ENCODE measurements at places on chromosomes 3 and 15.

DNA sequence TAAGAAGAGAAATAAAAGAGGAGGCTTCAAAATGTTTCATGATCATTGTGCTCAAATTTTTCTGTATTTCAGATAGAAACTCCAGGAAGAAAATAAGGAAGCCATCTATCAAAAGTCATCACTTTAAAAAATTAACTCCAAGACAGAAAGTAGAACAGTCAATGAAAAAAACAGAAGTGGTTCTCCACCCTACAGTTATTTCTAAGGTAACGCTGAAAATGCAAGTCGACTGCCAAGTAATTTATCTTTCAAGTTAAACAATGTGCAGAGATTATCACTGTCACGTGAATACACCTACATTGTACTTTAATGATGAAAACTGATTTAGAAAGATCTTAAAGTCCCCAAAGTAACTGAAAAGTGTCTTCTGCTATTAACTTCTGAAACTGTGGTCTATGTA is 78.5 kb upstream of the SNRPA1 start:
- no peak for DNase-seq

DNA sequence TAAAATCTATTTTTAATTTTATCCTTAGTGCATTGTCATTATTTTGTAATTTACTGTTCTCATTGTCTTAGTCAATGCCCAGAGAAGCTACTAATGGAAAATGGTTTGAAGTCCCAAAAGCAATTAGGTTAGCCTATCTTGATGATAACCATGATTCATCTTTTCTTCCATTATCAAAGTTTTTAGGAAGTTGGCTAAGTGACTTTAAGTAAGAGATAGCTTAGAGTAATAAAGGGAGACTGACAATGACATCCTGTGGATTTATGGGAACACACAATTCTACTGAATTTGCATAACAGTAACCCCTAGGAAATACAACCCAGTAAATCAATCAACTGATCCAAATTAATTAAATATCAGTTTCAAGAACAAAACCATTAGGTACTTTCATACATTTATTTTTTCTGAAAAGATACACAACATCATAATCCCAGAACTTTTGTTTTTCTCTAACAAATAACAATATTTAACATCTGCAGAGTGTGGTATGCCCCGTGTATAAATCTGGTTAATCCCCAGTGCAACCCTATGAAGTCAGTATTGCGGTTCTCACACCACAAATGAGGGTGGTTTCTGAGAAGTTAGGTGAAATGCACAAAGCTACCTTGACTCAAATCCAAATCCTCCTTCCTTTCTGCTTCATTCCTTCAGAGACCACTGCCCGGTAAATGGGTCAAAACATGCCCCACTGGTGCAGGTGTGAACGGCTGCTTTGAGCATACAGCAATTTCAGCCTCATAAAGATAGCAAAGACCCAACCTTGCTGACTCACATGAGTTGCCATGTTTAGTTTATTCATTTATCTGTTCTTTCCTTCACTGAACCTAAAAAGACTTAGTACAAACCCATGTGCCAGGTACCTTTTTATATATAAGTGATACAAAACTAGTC is 202.1 kb downstream of the TBL1XR1 start:
- DNase-seq, result no peak

DNA sequence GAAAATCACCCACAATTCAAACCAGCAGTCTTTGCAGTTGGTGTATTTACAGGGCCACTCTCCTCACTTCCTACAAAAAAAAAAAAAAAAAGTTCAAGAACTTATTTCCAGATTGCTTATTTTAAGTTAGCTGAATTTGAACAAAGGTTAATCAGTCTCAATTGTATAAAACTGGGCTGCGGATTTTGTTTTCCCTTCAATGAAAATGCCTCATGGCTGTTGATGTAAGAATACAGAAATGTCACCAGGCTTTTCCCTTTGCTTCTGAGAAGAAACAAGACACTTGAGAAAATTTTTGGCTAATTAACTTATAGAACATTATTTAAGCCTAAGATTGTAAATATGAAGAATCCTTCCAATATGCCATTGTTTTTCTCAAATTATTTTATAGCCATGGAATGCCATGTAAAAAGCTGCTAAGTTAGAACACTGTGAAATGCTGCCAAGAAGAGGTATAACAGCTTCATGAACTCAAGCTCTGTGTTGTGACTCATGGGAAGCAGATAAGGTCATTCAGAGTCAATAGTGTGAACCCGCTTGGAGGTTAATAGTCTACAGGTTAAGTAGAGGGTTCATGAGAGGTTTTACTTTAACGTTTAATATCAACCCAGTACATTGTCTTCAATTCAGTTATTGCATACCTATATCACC is 84.3 kb upstream of the ABI3BP start:
- DNase-seq, result no peak

- DNase-seq, result no peak
These were observed 25.4 kb upstream of the TSEN2 start for GRCh38 chr3:12458901-12459300.

DNA sequence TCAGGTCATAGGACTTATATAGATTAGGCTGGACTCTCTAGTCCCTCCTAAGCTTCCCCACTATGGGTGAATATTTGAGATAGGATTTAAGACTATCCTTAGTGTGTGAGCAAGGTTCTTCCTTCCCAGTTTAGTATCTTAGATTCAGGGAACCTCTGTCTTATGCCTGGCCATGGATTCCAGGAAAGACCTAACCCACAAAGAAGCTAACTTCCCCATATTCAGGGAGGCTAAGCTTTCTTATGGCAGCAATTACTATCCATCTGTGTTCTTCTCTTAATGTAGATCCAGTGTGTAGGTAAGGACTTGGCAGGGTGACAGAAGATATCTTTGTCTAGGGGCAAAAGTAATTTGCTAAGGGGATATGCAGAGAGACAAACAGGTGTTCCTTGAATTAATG is 25.5 kb upstream of the PIK3R4 start:
- no peak for DNase-seq

GRCh38 chr15:74752531-74752930 is 3.9 kb downstream of the CYP1A2 start:
- DNase-seq, result no peak

DNA sequence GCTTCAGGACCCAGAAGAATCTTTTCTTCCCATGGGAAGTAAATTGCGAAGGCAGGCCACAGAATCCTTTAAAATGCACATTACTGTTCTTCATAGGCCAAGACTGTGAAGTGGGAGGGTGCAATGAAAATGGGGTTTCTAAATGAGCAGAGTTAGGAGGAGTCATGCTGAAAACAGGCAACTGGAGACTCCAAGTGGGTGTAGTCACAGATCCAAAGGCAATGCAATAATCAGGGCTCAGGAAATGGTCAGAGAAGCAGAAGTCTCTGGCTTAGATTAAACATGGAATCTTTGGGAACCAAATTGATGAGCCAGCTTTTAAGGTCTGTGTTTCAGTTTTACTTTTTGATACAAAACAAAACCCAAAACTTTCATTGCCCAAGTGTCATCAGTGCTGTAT is 37.6 kb downstream of the HHLA2 start:
- DNase-seq, result no peak

- DNase-seq, result no peak
These were observed 21.4 kb downstream of the ZBTB38 start for GRCh38 chr3:141389703-141390102.

- DNase-seq, result no peak
These were observed 168.1 kb upstream of the SATB1 start for GRCh38 chr3:18593231-18593630.

GRCh38 chr15:88985547-88986393 is 72.6 kb upstream of the MFGE8 start:
- no peak for DNase-seq

- DNase-seq, result no peak
These were observed 150.6 kb downstream of the TPRG1 start for GRCh38 chr3:189322339-189322738.

DNA sequence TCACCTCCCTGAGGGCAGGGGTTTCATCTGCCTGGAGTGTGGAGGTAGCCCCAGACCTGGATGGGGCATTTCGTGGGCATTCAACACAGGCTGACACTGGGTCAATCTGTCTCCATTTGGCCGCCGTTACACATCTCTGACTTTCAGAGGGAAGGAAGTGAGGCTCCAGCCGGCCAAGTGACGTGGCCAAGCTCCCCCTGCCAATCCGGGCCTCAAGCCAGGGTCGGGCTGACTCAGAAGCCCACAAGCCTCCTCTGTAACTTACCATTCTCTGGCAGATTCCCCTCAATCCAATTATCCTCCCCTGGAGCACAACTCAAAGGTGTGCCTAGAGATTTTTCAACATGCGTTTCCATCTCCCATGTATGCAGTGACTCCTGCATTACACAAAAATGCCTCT is 227.6 kb downstream of the KLF13 start:
- DNase-seq, result peak; percentile 39

- DNase-seq, result no peak
These were observed 101.6 kb upstream of the PRR23E start for GRCh38 chr3:127091376-127091775.

- DNase-seq, result no peak
These were observed 372.4 kb downstream of the FOXP1 start for GRCh38 chr3:71211083-71211482.

GRCh38 chr3:139127101-139127500 is 82.4 kb upstream of the PRR23C start:
- DNase-seq, result no peak

GRCh38 chr15:85379403-85380131 is 836 bp upstream of the AKAP13 start:
- no peak for DNase-seq

- DNase-seq, result no peak
These were observed 62.9 kb upstream of the RAP2B start for GRCh38 chr3:153099131-153099530.

DNA sequence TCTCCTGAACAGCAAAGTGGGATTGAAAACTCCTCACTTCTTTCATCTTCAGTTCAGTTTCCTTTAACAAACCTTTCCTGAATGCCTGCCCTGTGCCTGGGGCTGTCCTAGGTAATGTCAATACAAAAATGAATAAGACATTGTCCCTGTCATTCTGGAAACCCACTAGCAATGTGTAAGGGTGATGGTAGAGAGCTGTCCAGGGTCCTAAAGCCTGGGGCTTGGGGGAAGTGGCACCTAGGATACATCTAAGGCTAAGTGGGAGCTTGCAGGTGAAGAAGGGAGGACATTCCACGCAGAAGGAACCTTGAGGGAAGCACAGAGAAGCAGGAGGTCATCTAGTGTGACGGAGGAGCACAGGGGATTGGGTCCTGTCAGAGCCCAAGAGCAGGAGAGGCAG is 212.7 kb upstream of the PPP2R3A start:
- no peak for DNase-seq

- DNase-seq, result no peak
These were observed 69.6 kb downstream of the IGF1R start for GRCh38 chr15:98717942-98718341.

DNA sequence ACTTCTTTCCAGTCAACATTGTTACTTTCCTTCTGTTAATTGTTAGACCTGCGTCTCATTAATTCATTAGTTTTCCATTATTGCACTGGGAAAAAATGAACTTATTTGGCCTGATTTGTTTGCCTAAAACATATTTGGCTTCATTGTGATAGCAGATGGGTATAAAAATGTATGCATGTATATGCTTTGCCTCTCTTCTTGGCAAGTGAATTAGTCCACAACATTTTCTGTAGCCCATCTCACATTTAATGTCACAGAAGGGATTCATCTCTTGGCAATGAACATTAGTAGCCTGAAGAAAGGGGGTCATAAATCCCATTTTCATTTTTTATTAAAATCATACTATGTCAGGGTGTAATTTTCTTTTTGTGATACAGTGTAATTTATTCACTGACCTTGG is 125.2 kb downstream of the TUSC7 start:
- no peak for DNase-seq

DNA sequence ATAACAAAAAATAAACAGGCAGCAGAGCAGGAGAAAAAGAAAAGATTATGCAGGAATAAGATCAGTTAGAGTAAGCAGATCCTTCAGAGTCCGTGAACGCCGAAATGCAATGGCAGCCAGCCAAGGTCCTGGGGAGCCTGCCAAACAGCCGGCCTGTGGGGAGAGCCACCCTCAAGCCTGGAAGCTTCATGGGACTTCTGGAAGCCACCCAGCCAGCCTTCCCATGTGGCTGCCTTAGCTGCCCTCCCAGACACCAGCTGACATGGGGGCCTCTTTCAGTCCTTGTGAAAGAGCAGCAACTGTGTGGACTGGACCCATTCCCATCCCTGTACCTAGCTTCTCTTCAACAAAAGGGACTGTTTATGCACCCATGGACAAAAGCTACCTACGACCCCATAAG is 64.9 kb upstream of the RAD18 start:
- peak; percentile 53 for DNase-seq

- no peak for DNase-seq
These were observed 150.5 kb upstream of the LRRFIP2 start for GRCh38 chr3:37324850-37325321.

- DNase-seq, result no peak
These were observed 216.4 kb upstream of the DPPA4 start for GRCh38 chr3:109553591-109554371.

DNA sequence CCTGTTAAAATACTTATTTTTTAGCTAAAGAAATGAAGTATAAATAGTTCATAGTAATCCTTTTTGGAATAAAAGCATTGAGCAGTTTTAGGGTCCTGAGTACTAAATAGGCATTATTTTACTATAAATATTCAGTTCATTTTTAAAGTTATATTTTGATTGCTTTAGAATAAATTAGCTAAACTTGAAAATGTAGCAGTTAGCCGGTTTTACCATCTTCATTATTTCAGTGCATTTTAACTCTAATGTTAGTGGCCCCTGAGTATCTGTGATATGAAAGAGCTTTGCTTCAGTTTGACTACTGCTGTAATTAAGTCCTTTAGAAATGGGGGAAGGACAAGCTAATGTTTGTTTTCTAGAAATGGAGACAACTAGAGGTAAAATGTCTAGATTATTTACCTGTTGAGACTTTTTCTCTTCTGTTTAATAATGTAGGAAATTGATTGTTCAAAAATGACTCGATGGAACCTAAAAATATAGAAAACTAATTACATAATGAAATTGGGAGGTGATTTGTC is 3.6 kb downstream of the SMC4 start:
- DNase-seq, result no peak

DNA sequence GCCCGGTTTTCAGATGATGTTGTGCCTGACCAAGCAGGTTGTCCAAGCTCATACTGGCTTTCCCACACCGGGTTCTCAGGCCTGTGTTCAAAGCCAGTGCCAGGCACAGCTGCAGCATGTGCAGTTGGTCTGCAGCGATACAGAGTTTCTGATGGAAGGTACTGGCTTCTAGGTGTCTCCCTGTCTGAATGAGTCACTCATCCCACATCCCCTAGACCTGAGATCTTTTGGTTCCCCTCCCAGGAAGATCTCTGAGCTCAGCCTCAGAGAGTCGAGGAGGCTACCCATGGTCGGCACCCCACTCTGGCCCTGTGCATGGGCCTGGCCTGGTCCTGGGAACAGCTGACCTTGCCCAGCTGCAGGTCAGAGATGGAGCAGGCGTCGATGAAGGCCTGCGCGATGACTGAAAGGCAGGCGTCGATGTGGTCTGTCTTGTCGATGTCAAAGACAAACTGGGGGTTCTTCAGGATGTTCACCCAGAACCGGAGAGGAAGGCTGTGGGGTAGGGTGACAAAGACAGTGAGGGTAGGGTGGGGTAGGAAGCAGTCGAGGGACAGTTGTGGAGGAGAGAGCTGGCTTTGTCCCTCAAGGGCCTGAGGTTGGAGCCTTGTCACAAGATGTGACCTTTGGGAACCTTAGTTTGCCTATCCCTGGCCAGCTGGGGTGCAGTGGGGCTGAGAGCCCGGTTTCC is 15.3 kb downstream of the H1-8 start:
- no peak for DNase-seq

- no peak for DNase-seq
These were observed 279.1 kb downstream of the ZBTB20 start for GRCh38 chr3:114867835-114868503.

- DNase-seq, result no peak
These were observed 156.7 kb downstream of the KLF13 start for GRCh38 chr15:31483053-31483985.

- DNase-seq, result no peak
These were observed 19.8 kb upstream of the PIGZ start for GRCh38 chr3:196988241-196989029.

- peak; percentile 30 for DNase-seq
These were observed 130.6 kb upstream of the SEMA6D start for GRCh38 chr15:47586653-47587224.

Data from fibroblast of skin of left quadriceps (primary cell).